ENCODE measurements at places on chromosomes 3 and 15.

- DNase-seq: no peak
These were observed 48.0 kb upstream of the FBN1 start for GRCh38 chr15:48693484-48693883.

GRCh38 chr3:53815651-53816050 lies 30.6 kb downstream of the CHDH start:
- DNase-seq: no peak

- DNase-seq: peak; percentile 25
These were observed 193.6 kb downstream of the UACA start for GRCh38 chr15:70569714-70570231.

DNA sequence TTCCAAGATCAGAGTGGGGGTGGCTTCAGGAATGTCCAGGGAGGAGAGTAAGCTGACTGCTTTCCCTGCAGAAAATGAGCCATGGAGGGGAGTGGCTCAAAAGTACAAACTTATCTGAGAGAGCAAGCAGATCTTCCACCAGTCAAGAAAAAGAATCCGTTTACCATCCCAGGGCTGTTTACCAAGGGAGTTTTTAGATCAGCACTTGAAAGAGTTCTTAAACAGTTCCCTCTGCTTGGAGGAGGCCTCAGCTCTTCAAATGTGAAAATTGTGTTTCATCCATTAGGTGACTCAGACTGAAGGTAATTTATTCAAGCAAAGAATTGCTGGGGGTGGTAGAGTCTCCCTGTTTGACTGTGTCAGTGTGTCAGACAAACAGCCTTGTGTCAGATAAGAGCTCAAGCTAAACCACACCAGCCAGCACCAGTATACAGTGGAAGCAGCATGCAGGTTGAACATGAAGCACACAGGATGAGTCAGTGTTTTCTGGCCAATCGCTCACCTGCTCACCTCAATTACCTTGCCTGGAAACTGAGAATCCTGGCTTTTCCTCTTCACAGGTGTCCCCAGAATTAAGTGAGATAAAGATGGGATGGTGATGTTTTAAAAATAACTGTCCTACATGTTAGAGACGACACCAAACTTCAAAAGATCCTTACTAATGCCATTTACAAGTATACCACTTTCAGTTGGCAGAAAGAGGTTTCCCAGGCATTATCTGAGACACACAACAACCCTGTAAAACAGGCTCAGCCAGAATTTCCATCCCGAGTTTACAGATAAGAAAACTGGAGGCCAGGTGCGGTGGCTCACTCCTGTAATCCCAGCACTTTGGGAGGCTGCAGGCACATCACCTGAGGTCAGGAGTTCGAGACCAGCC lies 21.7 kb downstream of the SH3BP5 start:
- peak; percentile 90 for DNase-seq

- no peak for DNase-seq
These were observed 828.4 kb upstream of the DPPA4 start for GRCh38 chr3:110165753-110166152.

GRCh38 chr15:58732625-58733363 lies 16.7 kb downstream of the ADAM10 start:
- DNase-seq: no peak

DNA sequence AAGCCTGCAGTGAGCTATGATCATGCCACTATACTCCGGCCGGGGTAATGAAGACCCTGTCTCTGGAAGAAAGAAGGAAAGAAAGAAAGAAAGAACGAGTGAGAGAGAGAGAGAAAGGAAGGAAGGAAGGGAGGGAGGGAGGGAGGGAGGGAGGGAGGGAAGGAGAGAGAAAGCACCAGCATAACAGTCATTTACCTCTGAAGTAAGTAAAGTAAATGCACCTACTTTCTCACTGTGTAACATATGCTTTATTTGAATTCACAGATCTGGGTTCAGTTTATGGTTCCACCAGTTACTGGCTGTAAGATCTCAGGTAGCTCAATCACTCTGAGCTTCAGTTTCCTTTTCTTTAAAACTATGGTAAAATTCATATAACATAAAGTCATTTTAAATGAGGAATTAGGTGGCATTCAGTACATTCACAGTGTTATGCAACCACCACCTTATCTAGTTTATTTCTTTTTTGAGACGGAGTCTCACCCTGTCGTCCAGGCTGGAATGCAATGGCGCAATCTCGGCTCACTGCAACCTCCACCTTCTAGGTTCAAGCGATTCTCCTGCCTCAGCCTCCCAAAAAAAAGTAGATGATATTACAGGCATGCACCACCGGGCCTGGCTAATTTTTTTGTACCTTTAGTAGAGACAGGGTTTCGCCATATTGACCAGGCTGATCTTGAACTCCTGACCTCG lies 16.1 kb upstream of the RAD54L2 start:
- no peak for DNase-seq

- no peak for DNase-seq
These were observed 31.3 kb downstream of the GATM start for GRCh38 chr15:45347033-45347432.

GRCh38 chr15:67558502-67558901 lies 16.0 kb downstream of the MAP2K5 start:
- DNase-seq: no peak

DNA sequence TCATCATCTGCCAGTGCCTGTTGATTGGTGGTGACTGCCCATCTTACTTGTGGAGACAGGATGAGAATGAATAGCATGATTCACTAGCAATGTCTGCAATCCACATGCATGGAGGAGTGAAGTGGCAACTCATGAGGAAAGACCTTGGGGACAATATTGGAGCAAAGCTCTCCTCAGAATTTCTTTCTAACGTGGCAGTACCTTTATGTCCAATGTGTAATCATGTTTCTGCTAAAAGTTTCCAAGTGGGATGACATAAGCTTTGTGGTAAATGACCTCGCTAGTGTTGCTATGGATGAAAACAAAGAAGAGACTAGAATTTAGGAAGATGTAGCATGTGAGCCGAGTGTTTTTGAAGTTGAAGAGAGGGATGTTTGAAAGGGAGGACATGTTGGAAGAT lies 117.8 kb downstream of the CPNE4 start:
- DNase-seq: no peak

DNA sequence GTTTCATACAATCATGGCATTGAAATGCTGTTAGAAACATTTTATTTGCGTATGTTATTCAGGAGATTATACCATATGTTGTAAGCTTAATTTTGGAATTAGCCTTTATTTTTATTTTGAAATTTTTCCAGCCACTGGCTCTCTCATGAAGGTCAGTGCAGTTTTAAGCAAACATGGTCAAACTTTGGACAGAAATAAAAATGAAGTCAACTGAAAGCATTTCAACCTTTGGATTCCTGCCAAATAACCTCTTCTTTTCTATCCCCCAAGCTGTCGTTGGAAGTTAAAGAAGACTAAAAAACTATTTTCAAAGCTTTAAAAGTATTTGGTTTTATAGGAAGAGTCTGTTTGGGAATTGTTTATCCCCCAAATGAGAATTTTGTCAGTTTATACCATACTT lies 846.6 kb downstream of the MCTP2 start:
- no peak for DNase-seq

- DNase-seq: peak; percentile 87
These were observed 2.4 kb downstream of the UCN2 start for GRCh38 chr3:48561045-48561736.

- no peak for DNase-seq
These were observed 31.9 kb upstream of the IGF1R start for GRCh38 chr15:98616397-98616796.

- no peak for DNase-seq
These were observed 158.4 kb downstream of the ATG7 start for GRCh38 chr3:11430624-11431023.

DNA sequence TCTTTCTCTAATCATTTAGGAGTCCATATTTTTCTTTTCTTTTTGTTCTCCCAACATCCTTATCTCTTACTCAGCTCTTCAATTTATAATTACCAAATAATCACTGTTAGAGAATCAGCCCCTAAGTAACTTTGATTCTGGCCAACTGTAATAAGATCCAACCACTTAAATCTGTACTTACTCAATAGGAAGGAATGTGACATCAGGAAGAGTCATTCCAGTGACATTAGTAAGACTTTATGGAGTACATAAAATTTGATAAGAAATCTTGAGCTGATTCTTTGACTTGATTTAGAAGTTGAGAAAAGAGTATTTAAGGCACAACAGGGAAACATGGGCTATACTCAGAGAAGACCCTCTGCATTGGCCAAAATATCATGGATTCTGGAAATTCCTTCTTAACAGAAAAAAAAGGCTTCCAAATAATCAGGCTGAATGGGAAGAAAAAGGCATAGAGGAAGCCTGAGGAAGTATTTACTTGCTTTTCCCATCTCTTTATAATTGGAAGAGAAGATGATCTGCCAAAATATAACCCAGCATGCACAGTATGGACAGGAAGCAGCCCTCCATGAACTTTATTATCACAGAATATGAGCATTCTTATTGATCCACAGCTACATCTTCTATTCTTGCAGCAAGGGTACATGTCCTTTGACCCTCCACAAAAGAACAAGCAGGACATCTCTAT lies 289.7 kb upstream of the TPRG1 start:
- peak; percentile 94 for DNase-seq

DNA sequence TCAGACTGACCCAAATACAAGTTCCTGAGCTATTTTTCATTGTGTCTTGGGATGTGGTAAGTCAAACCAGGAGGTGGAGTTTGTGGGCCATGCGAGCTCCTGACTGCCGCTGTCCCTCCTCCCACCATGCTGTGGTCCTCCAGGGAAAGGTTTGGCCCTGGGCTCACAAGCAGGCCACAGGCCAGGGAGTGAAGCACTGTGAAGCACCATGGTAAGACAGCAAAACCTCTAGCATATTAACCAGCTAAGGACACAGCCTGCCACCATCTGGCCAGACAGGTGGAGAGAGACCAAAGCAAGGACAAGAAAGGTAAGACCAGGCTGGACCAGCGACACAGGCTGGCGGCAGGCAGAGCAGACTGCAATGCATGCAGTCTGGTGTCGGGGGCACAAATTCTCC lies 15.3 kb downstream of the RAB43 start:
- no peak for DNase-seq

DNA sequence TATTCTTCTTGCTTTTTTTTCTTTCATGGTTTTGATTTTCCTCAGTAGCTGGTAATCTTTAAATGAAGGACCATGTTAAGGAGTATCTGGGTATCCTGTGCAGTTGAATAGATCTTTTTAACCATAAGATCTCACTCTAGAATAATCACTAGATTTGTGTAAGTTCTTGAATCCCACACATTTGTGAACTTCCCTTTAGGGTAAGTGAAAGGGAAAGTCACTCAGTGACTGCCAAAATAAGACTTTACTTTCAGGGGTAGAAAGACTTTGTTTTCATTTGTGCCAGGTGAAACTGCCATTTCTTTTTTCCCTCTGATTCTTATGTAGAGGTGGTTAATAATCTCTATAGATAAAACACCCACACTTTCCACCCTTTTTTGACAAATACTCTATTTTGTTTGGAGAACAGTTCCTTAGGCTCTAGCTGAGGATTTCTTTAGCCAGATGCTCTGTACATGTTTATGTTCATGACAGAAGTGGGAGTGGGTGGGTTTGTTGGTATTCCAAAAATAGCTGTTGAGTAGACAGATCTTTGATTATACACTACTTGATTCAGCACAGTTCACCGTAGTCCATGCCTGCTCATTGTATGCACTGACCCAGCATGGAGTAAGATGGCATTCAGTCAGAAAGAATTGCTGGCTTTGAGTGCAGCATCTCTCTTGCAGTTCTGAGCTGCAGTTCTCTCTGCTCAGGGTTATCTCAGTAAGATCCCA lies 28.5 kb downstream of the LRRC49 start:
- DNase-seq: no peak

DNA sequence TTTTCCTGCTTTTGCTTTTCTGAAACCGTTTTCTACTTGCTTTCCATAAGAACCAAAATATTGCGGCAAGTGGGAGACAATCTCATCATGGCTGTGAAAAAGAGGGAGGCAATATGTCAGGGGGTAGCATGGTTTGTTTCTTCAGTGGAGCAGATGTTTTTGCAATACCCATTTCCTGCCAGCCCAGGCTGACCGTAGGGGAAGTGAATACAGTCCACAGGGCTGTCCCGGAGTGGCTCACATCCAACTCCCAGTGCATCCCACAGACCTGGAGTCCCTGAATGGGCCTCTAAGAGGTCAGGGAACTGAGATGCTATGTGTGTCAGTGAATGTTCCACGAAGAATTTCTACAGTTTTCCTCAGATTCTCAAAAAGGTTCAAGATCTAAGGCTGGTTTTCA lies 69.6 kb downstream of the EPHB1 start:
- no peak for DNase-seq

Measured in A172 (cell line).